Activated T-cell treated with anti-CD3 and anti-CD28 coated beads, Interleukin-2, amount 50 U/mL, for 4 hours (primary cell): ENCODE measurements at places on chromosomes 6 and 20. TPM values are rescaled to one million over a fixed set of nuclear protein-coding genes. Genes with fewer than 3 reads are reported as not detected.

Gene DYNLT2
- total RNA-seq: 0.95 TPM

- DNase-seq: no peak
Measured at GRCh38 chr6:22091424-22091948, 205.3 kb downstream of the PRL start.

DNA sequence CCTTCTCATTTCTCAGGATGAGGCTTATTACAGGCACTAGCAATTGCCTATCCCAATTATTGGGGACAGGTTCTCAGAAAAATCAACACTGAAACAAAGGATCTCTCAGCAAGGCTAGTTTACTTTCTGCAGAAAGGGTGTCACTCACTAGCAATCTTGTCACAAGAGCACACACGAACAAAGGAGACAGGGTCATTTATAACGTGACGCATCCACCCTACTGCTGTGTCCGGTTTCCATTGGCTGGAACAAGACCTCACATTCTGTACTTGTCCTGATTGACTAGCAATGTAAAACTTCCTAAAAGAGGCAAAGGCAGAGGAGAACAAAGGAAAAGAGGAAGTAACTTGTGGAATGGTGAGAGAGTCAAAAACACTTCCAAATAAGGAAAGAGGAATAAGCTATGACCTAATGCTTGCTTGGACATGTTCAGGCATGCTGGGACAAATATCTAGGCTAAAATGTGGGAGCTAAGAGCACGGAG lies 160.2 kb upstream of the STXBP5 start:
- DNase-seq: no peak

- no peak for DNase-seq
Measured at GRCh38 chr6:152386131-152386530, 251.0 kb downstream of the SYNE1 start.

GRCh38 chr6:121093928-121094327 lies 240.4 kb downstream of the TBC1D32 start:
- no peak for DNase-seq

DNA sequence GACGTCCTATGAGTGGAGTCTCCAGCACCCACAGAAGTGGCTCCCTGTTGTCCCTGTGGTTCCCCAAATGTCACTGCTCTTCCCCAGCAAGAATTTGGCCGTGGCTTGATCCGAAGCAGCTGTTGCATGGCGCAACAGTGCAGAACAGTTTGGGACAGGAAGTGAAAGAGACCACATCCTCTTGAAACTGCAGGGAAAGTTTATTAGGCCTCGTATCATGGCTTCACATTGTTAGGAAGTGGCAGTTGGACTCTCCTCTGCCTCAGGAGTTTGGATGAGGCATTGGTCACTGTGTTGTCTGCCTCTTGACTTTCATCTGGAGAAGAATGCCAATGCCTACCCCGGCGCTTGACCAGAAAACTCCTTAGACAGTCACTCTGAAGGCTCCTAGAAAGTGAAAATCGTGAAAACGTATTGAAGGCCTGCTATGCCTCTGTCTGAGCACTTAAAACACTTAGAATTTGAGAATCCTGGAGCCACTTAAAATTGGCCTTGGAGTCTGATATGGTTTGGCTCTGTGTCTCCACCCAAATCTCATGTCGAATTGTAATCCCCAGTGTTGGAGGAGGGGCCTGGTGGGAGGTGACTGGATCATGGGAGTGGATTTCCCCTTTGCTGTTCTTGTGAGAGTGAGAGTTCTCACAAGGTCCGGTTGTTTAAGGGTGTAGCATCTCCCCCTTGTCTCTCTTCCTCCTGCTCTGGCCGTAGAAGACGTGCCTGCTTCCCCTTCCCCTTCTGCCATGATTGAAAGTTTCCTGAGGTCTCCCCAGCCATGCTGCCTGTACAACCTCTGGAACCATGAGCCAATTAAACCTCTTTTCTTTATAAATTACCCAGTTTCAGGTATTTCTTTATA lies 334.9 kb upstream of the JARID2 start:
- DNase-seq: no peak

GRCh38 chr6:82086944-82087343 lies 160.6 kb downstream of the IBTK start:
- DNase-seq: no peak

Gene CTAGE9
- not detected for total RNA-seq

DNA sequence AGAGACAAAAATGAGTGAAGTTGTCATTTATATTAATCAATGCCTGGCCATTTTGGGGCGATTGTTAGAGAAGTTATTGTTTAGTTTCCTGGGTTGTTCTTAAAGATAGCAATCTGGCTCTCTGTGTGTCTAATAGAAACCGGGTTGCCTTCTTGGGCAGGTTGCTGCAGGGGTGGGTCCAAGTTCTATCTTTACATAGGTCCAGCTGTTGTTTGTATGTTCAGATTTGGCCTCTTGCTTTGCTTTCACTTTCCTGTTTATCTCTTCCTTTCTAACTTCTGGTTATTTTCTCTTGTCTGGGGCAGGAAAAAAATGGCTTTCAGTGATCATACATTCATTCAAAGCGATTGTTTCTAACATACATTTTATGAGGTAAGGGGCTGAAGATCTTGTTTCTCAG lies 128.4 kb upstream of the NOX3 start:
- no peak for DNase-seq

DNA sequence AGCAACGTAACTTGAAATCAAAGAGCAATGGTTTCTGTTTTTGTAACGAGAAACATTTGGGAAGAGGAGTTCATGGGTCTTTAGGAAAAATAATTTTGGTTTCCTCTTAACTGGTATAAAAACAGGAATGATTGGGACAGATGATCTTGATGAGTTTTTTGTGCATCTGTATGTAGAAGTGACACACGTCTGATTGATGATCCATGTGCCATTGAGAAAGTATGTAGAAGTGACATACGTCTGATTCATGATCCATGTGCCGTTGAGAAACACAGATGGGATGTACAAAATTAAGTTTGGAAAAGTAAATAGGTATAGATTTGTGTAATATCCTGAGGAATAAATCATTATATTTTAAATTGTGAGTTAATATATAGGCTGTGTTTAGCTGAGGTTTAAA lies 2.1 kb downstream of the KIAA1586 start:
- DNase-seq: no peak

Gene NTSR1
- total RNA-seq: not detected

DNA sequence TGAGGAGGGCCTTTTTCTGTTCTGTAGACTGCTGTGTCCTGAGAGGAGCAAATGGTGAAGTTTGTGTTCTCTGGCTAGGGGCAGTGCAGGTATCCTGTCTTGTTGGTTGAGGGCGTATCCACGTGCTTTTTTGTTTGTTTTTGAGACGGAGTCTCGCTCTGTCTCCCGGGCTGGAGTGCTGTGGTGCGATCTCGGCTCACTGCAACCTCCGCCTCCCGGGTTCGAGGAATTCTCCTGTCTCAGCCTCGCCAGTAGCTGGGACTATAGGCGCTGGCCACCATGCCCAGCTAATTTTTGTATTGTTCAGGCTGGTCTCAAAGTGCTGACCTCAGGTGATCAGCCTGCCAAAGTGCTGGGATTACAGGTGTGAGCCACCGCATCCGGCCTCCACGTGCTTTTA lies 10.8 kb upstream of the PXDC1 start:
- no peak for DNase-seq

DNA sequence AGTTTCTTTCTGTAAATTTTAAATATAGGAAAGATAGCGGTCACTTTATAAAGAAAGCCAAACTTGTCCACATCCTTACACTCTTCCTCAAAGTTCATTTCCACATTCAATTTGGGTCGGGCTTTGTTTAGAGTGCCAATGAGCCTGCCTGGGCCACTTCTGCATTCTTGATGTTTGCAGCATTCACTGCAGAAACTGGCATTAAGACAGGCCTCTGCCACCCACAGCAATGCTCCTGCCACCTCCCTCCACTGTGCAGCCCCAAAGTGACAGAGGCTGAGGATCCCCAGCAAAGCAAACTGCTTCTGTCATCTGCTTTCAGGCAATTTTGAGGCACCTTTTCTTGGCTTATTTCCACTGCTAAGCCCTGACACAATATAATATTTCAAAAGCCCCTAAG lies 61.2 kb downstream of the TNFAIP3 start:
- peak; percentile 18 for DNase-seq

GRCh38 chr20:8721098-8721497 lies 347.8 kb upstream of the PLCB4 start:
- DNase-seq: no peak

Gene CNKSR3
- total RNA-seq: 0.29 TPM

- DNase-seq: no peak
Measured at GRCh38 chr6:112044856-112045255, 9.0 kb upstream of the CCN6 start.

GRCh38 chr6:138468320-138469015 lies 30.8 kb downstream of the NHSL1 start:
- DNase-seq: no peak

- no peak for DNase-seq
Measured at GRCh38 chr20:14918976-14919375, 581.6 kb upstream of the FLRT3 start.

- no peak for DNase-seq
Measured at GRCh38 chr20:37501940-37502339, 19.1 kb upstream of the NNAT start.

Gene AVP
- total RNA-seq: not detected

GRCh38 chr6:158697811-158698210 lies 48.0 kb downstream of the SYTL3 start:
- no peak for DNase-seq

GRCh38 chr6:158972241-158973233 lies 27.5 kb downstream of the RSPH3 start:
- no peak for DNase-seq

DNA sequence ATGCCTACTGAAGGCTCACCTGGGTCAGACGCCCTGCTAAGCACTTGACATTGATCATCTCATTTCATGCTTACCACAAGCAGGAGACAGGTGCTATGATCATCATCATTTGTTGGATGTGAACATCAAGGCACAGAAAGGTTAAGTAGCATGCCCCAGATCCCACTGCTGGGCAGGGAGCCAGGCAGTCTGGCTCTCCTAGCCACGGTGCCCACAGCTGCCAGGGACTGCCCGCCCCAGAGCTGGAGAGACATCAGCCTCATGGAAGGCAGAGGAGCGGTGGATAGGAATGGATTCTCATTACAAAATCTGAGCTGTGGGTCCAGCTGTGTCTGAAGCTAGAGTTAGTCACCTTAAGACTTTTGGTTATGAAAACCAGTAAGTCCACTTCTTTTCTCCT lies 3.6 kb downstream of the SULF2 start:
- no peak for DNase-seq

Gene TRMT11
- total RNA-seq: 26.9 TPM

Gene CFB
- total RNA-seq: 0.42 TPM

- no peak for DNase-seq
Measured at GRCh38 chr6:88499845-88500699, 333.9 kb upstream of the CNR1 start.

GRCh38 chr6:37696841-37697662 lies 631 bp downstream of the MDGA1 start:
- DNase-seq: peak; percentile 42

DNA sequence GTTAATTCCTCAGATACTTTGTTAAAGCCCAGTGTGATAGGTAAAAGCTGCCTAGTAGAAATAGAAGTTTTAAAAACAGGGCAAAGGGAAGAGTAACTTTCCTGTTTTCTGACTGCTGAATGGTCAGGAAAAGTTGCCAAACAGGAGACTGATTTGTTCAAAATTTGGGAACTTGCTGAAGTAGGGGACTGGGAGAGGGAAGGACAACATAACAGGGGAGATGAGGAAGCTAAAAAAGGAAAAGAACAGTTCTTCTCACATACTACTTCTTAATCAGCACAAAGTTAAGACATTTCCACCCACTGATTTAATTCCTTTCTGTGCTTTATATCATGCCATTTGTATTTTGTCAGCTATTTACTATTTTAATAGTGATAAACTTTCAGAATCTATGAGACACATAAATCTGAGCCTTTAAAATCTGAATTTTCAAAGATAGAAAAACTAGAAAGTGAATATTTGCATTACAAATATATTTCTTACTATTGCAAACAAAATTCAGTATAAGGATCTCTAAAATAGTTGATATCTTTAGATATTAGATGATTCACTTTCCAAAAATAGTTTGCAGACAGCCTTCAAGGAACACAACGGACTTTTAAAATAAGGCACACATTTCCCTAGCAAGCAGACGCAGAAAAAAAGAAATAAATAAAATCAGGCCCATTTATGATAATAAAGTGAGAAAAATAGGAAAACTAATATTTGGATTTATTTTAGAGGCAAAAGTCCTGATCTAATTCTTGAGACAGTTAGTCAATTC lies 36.9 kb upstream of the SLC16A10 start:
- DNase-seq: no peak

DNA sequence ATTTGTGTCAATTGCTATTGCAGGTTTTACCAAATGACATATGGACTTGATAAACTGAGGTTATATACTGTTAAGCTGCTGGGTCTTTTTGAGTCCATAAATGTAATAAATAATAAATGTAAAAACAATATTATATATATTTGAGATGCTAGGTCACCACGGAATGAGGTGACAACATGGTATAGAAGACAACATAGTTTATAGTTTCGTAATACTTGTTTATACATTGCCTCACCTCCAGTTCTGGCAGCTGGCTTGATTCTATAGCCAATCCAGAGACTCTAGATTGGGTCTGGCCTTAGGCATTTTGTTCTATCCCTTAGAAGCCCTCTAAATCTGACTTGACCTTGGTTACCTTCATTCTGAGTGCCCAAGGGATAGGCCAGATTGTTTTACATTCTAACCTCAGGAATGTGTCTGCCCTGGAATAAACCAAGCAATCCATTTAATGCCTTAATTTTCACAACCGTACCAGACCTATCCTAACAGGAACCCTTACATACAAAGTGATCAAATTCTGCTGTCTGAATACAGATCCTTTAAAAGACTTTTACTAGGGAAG lies 61.5 kb upstream of the STXBP5 start:
- DNase-seq: no peak

- no peak for DNase-seq
Measured at GRCh38 chr6:79334674-79335073, 100.2 kb upstream of the HMGN3 start.

- DNase-seq: no peak
Measured at GRCh38 chr6:136012198-136012887, 160.8 kb downstream of the PDE7B start.
